T-helper 17 cell (primary cell): ENCODE measurements at places on chromosomes 2 and 18. TPM values are rescaled to one million over a fixed set of nuclear protein-coding genes. Genes with fewer than 3 reads are reported as not detected.

Gene ABCB11
- total RNA-seq: not detected

GRCh38 chr2:130807659-130808385 lies 28.9 kb upstream of the ARHGEF4 start:
- DNase-seq: no peak

- DNase-seq: no peak
These were observed 42.6 kb downstream of the HNRNPLL start for GRCh38 chr2:38560092-38560491.

- DNase-seq: no peak
These were observed 33.7 kb downstream of the RBFA start for GRCh38 chr18:80067897-80068296.

DNA sequence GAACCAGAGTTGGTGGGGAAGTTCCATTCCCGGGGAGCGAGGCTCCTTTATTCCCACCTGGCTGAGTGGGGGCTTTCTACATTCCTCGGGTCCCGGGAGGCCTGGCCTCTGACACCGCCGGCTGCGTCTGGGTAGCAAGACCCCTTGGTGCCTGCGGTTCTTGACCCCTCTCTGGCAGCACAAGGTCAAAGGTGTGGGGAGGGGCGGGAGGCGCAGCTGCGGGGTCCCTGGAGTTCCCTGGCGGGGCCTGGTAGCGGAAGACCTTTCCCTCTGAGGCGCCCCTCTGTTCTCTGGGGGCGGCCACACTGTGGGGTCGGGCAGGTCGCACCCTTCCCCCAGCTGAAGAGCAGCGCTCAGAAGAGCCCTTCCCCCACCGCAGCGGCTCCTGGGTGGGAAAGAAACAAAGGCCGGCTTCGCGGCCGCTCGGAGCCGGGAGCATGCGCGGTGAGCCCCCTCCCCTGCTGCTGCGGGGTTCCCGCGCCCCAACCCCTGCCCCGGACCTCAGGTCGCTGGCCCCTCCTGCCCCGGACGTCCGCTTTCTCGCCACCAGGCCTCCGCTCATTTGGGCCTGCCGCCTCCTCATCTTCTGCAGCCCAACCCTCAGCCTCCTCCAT lies 146.3 kb downstream of the ANKRD44 start:
- DNase-seq: no peak

Gene UPP2
- not detected for total RNA-seq

- DNase-seq: no peak
These were observed 103.2 kb upstream of the SMIM21 start for GRCh38 chr18:75530566-75531211.

GRCh38 chr2:43361286-43361685 lies 134.9 kb upstream of the ZFP36L2 start:
- no peak for DNase-seq

DNA sequence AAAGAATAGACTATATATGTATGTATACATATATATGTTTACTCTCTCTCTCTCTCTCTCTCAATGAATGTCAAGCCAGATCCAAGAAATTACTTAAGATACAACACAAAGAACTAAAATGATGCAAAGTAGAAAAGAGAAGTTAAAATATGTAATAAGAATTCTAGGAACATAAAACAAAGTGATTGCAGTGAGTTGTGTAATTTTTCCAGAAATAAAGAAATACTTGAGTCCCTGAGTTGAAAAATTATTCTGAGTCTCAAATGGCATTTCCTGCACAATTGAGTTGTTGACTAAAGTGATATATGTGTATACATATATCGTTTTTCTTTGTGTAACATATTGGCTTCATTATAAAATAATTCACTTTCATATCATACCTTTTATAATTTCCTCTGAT lies 262.4 kb downstream of the INSIG2 start:
- no peak for DNase-seq
